BJ (cell line): ENCODE measurements at places on chromosomes 2 and 18. TPM values are rescaled to one million over a fixed set of nuclear protein-coding genes. Genes with fewer than 3 reads are reported as not detected.
A peak's percentile ranks its signal among the peaks of the same experiment; 100 is the strongest.

DNA sequence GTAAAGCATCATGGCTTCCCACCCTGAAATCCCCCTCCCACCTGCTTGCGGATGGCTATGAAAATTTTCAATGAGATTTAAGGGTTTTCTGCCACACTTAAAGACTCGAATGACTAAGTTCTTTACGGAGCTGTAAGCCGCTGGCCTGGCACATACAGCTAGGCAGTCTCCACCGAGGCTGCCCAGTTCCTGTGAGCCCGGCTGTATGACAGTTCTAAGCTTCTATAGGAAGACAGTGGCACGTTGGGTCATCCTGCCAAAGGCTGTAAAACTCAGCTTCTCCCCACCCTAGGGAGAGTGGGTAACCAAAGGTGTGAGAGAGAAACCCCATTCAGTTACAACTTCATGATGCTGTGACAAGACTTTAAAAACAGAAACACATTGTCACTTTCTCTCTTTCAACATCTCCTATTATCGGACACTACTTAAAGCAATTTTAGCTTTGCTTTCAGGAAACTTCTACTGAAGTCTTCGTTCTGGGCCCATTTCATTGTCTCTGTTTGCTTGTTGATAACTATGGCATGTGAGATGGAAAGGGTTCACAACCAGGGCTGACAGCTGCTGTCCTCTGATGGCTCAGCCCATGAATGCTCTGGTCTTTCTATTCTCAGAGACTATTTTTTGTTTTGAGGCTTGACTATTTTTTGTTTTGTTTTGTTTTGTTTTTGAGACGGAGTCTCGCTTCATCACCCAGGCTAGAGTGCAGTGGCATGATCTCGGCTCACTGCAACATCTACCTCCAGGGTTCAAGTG lies 7.1 kb downstream of the CASP8 start:
- no peak for DNase-seq

GRCh38 chr2:71618327-71619113 lies 165.2 kb downstream of the DYSF start:
- DNase-seq: no peak

GRCh38 chr2:46978723-46979122 lies 63.1 kb upstream of the MCFD2 start:
- DNase-seq: no peak

ARMC9 gene
- 66.4 and 83.1 TPM in 2 replicates for polyA plus RNA-seq

AMER3 gene
- not detected in 2 replicates for polyA plus RNA-seq

INO80C gene
- 8.3 and 9.2 TPM in 2 replicates for polyA plus RNA-seq

DYNAP gene
- not detected in 2 replicates for polyA plus RNA-seq

GRCh38 chr2:217206016-217206725 lies 346.3 kb upstream of the TNP1 start:
- DNase-seq: no peak

GRCh38 chr2:147456779-147457178 lies 388.1 kb upstream of the ACVR2A start:
- DNase-seq: no peak

GRCh38 chr2:172640389-172640788 lies 84.5 kb downstream of the PDK1 start:
- DNase-seq: no peak

SEPTIN10 gene
- polyA plus RNA-seq: 68.8 and 93.2 TPM in 2 replicates

FKBP7 gene
- polyA plus RNA-seq: 32.4 and 59.2 TPM in 2 replicates

- no peak for DNase-seq
These were observed 4.2 kb upstream of the CCNYL1 start for GRCh38 chr2:207706936-207707860.

CHRND gene
- not detected in 2 replicates for polyA plus RNA-seq

INPP1 gene
- polyA plus RNA-seq: 6.5 and 8.8 TPM in 2 replicates

DNA sequence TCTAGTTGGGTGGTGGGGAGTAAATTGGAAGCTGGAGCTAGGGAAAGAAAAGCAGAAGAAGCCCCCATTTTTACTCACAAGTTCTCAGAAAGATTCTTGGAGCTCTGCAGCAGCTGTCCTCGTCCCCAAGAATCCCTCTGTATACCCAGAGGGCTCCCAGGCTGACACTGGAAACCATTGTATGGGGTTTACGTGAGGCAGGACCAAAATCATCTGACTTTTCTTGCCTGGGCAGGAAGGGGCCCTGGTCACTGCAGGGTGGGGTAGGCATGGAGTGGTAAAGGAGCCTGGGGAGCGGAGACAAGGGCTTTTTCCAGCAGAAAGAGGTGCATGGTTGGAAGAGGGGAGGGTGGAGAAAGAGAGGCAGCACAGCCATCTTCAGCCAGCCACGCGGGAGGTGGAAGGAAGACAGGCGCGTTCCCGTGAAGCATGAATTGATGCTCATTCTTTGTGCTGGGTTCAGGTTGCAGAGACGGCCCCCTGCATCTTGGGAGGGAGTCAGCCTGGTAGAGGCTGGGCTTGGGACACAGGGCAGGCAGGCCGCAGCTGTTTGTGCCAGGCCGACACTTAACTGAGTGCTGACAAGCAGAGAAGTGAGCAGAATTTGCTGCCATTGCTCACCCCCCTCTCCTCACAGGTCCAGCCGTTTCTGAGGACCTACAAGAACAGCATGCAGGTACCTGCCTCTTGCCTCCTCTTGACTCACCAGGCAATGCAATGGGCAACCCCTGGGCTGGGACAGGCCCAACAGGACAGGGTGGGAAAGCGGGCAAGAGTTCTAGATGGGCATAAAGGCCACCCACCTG lies 94.8 kb downstream of the PLB1 start:
- DNase-seq: no peak

SALL3 gene
- not detected in 2 replicates for polyA plus RNA-seq

DNA sequence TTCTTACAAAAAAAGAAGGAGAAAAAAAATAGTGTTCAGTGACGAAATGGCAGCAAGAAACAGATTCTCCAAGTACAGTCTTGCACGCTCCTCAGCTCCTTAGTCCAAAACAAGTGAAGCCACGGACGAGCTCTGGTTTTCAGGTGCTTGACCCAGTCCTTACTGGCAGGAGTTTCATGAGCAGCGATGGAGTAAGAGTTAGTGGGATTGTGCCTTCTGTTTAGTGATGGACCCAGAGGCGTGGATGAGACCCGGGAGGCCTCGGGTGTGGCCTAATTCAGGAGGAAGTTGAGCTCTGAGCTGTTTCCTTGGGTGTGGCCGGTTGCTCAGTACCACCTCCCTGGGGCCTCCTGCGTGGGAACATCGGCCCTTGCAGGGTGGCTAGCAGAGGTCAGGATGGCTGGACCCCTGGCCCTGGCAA lies 52.0 kb downstream of the KIF5C start:
- no peak for DNase-seq

STPG4 gene
- polyA plus RNA-seq: 0.06 TPM in 2 replicates

CCDC178 gene
- polyA plus RNA-seq: not detected in 2 replicates

DNA sequence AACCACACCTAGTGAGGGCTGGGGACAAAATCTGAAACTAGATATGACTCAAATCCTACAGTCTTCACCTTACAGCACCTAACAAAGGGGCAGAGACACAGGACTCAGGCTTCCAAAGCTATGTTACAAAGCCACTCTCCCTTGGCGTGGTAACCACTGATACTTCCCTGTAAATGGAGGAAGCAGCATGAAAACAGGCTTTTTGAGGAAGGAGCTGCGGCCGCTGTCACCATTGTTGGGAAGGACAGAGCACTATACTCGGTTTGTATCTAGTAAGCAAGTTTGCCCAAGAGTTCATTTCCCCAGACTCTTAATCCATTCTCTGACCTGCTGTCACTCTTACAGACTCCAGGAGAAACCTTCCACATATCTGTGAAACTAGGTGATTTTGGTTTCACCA lies 60.3 kb downstream of the LONRF2 start:
- DNase-seq: no peak

- no peak for DNase-seq
These were observed at the start of gene CXCR1 for GRCh38 chr2:218166791-218167190. Gene CXCR1 (minus strand): TSS chr2:218166962. CDS start chr2:218165211, 1,751 bp downstream.

CD28 gene
- polyA plus RNA-seq: not detected in 2 replicates

CIB4 gene
- polyA plus RNA-seq: not detected in 2 replicates

GRCh38 chr2:237600205-237600846 lies 9.8 kb upstream of the RAB17 start:
- DNase-seq: peak; percentile 37

UPP2 gene
- not detected in 2 replicates for polyA plus RNA-seq

DNA sequence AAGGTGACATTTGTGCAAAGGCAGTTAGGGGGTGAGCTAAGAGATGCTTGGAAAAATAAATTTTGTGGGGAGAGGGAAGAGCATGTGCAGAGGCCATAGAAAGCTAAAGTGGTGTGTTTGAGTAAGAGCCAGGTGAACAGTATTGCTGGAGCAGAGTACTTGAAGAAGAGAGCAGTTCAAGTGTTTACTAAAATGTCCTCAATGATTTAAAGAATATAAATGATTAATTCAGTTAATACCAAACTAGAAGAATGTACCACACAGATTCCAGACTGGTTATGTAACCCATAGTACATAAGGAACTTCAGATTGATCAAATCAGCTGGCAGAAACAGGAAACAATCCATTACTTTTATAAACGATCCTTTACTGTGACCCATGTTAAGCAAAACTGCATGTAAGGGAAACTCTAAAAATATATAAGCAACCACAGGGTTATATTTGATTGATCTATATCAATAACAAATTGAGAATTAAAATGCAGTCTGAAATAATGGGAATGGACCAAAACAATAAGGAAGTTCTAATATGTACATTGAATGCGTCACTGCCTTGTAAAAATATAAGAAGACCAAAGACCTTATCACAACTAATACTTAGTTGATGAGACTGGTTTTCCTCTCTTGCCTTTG lies 76.9 kb downstream of the LDAH start:
- no peak for DNase-seq

DNA sequence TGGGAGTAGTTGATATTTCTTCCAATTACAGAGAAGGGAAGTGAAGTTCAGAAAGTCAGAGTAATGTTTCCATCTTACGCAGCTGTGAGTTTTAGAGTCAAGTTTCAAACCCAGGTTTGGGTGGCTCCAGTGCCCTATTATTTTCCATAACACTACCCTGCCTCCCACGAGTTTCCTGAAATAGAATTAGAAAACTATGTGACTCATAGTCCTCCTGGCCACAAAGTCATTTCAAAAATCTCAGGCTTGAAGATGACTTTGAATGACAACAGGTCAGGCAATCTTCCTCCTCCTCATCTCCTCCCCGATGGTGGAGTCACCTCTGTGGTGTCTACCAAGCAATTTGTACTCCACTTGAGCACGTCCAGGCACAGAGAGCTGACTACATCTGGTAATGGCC lies 212.3 kb upstream of the TRIB2 start:
- DNase-seq: no peak

DNA sequence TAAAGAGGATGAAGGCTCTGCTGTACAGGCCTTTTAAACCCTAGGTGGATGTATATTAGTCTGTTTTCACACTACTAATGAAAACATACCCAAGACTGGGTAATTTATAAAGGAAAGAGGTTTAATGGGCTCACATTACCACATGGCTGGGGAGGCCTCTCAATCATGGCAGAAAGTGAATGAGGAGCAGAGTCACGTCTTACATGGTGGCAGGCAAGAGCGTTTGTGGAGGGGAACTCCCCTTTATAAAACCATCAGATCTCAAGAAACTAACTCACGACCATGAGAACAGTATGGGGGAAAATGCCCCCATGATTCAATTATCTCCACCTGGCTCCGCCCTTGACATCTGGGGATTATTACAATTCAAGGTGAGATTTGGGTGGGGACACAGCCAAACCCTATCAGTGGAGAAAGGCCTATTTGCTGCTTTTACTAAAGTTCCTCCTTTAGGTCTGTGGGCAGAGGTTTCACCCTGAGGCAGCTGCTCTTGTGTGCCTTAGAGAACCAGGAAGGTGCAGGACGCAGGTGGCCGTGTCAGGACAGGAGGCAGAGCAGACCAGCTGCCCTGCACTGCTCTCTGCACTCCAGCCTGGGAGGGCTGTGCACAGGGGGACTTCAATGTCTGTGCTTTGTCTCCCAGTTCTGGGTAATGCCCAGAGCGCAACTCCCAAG lies 178.8 kb upstream of the HDAC4 start:
- no peak for DNase-seq

- no peak for DNase-seq
These were observed 381.3 kb upstream of the SPRED2 start for GRCh38 chr2:65813631-65814173.

GRCh38 chr2:34045101-34045655 lies 446.1 kb upstream of the FAM98A start:
- DNase-seq: no peak

NEB gene
- under 0.01 and 0.01 TPM in 2 replicates for polyA plus RNA-seq
